Panc1 (cell line): ENCODE measurements at places on chromosomes 2 and 18. TPM values are rescaled to one million over a fixed set of nuclear protein-coding genes. Genes with fewer than 3 reads are reported as not detected.

The OR6B2 gene
- not detected for total RNA-seq

The SP100 gene
- 27.2 TPM for total RNA-seq

The IL36RN gene
- not detected for total RNA-seq

DNA sequence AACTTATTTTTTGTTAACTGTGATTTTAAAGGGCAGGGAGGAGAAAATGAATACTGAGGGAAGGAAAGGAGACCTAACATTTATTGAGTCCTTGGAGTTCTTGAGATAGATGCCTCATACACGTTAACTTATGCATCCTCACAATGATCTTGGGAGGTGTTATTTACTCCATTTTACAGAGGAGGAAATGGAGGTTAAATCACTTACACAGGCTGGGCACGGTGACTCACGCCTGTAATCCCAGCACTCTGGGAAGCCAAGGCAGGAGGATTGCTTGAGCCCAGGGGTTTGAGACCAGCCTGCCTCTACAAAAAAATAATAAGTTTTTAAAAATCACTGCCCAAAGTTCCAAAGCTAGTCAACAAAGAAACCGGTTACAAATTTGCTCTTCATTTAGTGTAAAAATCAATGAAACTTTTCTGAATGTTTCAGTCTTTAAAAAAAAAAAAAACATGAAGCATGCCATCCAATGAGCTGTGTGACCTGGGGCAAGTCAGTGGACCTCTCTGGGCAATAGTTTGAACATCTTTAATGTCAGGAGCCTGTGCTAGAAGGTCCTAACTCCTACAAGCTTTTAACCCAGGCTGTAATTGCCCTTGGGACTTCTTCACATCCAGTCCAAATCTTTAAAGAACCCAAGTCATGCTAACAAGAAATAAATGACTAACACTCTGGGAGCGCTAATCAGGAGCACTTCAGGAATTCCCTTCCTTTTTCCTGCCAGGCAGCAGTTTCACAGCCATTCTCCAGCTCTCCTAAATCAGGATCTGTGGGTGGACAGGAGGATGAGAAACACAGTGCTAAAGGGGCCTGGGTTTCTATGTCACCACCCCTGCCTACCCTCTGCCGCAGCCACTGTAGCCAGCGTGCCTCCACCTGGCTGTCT is 176.4 kb downstream of the TMEM247 start:
- no peak for DNase-seq

DNA sequence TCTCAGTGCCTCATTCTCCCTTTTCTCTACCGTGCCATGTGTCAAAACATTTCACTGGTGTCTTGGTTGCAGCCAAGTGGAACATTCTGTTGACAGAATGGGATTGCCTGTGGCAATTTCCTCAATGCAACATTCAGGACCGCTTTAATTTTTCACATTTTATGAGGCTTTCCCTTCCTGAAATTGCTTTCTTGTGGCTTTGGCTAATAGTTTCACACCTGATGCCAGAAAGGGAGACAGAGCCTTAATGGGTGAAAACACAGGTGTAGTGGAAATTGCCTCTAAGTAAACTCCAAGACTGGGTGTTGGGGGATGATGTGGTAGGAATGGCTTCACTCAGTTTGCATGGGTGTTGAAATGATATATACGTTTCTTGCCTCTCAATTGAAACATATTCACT is 278.3 kb downstream of the TSN start:
- no peak for DNase-seq
